Heart right ventricle (tissue), 16 donors: ENCODE measurements at places on chromosomes 16 and 17. TPM values are rescaled to one million over a fixed set of nuclear protein-coding genes. Genes with fewer than 3 reads are reported as not detected.
A peak's percentile ranks its signal among the peaks of the same experiment; 100 is the strongest.

Gene DLX3
- 0.23 TPM for total RNA-seq

GRCh38 chr17:78781893-78782304 lies at the start of gene CYTH1:
Gene CYTH1 (minus strand): TSS chr17:78782273. CDS start chr17:78782223, 50 bp downstream.
- no peak for DNase-seq

DNA sequence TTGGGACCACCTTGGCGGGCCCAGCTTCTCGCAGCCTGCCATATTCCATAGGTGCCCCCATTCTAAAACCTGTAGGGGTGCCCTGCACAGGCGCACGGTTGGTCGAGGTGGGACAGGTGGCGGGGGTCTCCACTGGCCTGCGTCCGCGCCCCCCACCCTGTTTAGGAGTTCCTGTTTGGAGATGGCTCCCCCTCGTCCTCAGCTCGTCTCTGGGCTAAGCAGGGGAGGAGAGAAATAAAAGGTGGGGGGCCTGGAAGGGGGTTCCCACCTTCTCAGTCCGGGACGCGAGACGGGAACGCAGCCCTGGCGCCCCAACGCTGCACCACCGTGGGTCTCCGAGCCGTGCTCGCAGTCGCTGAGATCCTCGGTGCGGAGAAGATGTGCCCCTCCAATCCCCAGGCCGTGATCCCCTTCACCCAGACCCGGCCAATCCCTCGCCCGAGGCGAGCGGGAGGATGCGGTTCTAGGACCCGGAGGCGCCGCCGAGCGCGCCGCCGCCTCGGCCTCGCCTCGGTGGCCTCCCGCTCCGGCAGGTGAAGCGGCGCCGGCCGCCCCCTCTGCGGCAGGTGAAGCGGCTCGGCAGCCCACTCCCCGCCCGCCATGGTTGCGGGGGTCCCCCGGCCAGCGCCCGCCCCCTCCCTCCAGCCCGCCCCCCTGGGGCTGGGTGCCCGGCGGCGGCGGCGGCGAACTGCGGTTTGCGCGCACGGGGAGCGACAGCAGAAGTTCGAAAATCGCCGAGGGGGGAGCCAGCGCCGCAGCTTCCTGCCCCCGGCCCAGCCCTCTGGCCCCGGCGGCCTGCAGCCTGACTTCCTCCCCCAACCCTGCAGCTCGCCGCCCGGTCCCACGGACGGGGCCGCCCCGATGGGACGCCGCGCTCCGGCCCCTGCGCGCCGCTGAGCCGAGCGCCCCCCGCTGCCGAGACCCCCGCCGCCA lies at the start of gene FMNL1:
Gene FMNL1 (plus strand): TSS at position 805 of the 933 bp plus-strand sequence. CDS start 240 bp downstream, outside the sequence.
- peak; percentile 73 for DNase-seq

Gene CHST4
- total RNA-seq = not detected

Gene NOS2
- 0.23 TPM for total RNA-seq

DNA sequence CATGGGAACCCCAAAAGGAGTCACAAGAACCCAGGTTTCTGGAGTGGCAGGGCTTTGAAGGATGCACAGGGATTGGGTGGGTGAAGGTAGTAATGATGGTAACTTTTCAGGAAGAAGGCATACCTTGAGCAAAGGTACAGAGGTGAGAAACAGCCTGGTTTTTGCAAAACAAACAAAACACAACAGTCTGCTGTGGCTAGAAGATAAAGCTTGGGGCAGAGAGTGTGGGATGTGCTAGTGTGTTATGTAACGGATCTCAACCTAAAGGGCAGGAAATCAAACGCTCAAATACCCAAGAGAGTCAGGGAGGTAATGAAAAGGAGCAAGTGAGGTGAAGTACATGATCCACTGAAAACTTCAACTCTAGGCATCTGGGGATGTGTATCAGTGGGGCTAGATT lies 4.6 kb downstream of the PTGES3L start:
- no peak for DNase-seq

Gene PLD2
- total RNA-seq = 13.1 TPM

DNA sequence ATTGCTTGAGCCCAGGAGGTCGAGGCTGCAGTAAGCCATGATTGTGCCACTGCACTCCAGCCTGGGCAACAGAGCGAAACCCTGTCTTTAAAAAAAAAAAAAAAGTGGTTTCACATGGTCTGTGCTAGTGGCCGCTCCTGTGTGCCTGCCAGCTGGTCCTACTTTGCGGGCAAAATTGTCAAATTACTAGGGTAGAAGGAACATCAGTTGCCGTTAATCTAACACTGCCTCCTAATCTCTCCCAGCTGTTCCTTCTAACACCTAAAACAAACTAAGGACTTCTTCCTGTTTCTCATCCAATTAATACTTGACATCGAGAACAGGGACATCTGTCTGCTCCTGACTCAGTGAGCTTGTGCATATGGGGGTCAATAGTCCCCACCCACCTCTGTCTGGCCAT lies 23.9 kb downstream of the TMEM11 start:
- no peak for DNase-seq

DNA sequence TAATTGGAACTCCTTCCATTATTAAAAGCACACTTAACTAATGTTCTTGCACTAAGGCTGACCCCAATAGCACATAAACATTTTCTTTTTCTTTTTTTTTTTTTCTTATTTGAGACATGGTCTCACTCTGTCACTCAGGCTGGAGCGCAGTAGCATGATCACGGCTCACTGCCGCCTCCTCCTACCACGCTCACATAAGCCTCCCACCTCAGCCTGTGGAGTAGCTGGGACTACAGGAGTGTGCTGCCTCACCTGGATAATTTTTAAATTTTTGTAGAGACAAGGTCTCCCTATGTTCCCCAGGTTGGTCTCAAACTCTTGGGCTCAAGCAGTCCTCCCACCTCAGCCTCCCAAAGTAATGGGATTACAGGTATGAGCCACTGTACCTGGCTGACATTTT lies 1.2 kb upstream of the ZNF652 start:
- no peak for DNase-seq

Gene NPIPA2
- 2.7 TPM for total RNA-seq

DNA sequence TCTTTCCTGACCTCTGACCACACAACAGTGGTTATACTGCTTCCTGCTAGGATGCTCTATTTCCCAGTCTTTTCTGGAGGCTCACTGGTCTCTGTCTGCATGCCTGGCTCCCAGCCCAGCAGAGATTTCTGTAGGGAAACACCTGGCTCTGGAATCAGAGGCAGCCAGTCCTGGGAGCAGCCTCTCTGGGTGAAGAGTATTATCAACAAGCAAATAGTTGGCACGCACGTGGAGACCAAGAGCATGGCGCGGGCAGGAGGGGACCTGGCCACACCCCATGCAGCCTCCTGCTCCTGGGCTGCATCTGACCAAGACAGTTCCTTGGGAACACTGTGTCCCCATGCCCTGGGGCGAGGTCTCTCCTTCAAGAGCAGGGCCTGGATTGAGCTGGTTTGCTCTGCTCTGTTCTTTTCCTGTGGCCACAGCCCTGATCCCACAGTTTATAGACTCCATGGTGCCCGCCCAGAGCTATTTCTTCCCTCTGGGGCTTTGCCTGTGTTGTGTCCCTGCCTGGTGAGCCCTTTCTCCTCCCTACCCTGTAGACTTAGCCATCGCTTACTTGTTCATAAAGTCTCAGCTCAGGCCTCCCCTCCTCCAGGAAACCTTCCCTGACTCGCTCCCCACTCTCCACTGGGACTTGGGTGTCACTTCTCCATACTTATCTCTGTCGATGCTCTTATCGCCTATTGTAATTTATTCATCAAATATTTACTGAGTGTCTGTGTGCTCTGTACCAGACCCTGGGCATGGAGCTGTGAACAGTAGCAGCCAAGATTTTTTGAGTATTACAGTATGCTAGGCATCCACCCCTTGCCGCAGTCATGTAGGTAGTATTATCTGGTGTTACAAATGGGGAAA lies 60.6 kb downstream of the SCNN1B start:
- DNase-seq = peak; percentile 27

Gene CA5A
- 0.15 TPM for total RNA-seq

- no peak for DNase-seq
Observed at GRCh38 chr16:82808036-82808435, 181.3 kb downstream of the CDH13 start.

Gene SLC16A13
- 0.70 TPM for total RNA-seq

DNA sequence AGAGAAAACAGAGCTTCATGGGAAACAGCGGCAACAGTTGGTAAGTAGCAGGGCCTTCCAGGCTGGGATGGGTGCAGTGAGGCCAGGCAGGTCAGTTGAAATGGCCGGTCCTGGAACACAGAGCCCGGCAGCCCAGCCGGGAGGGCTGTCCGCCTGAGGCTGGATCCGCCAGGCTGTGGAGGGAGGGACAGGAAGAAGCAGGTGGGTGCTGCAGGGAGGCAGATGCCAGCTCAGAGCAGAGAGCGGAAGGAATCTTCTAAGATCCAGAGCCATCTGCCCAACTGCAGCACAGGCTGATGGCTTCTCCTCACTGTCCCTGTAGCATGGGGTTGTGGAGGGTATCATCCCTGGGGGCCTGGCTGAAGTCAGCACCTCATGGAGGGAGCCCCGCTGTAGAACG lies 599 bp downstream of the RNF112 start:
- no peak for DNase-seq

DNA sequence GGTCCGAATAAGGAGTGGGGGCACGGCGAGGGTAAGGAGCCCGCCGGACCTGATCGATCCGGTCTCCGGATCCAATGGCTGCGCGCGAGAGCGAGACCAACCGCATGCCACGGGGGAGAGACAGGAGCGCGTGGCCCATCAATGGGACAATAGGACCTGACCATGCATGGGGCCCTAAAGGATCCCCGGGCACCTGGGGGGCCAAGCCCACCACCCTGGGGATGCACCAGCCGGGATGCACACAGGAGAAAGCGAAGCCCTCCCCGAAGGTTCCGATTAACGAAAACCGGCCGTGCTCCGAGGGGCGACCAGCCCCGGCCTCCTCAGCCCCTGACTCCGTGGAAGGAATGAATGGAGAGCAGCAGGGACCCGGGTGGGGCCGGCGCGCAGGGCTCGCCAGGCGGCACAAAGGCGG lies 525 bp downstream of the JPT1 start:
- DNase-seq = no peak

DNA sequence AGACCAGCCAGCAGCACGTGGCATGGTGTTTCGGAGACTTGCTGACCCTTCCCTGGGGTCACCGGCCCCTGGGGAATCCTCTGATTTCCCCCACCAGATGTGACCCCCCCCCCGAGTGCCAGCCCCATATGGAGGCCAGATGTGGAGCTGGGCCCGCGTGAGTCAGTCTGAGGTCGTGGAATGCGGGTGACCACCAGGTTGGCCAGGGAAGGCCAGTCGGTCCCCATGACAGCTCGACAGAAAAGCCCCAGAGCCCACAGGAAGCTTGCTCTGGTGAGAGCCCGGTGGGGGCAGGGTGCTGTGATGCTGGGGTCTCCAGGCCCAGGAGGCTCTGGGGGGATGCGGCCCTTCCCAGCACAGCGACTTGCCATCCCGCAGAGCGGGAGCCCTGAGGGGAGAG lies 209.0 kb downstream of the NTN1 start:
- DNase-seq = no peak

- no peak for DNase-seq
Observed at GRCh38 chr16:77987810-77988209, 34.5 kb upstream of the CLEC3A start.

DNA sequence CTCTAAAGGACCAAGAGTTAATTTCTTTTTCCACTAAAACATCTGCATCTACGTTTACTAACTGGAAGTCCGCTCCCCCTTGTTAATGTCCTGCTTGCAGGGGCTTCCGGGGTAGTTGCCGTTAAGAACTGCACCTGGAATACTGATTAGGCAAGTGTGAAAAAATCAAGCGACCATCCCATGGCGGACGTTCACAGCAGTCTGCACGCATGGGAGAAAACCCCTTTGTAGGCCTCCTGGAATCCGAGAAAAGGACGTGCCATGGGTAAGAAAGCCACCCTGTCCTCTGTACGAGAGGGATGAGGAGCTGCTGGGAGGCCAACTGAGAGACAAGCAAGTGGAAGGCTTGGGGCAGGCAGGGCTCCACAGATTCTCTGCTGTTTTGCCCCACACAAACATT lies 14.9 kb downstream of the SNN start:
- no peak for DNase-seq

Gene APOBR
- 0.15 TPM for total RNA-seq

DNA sequence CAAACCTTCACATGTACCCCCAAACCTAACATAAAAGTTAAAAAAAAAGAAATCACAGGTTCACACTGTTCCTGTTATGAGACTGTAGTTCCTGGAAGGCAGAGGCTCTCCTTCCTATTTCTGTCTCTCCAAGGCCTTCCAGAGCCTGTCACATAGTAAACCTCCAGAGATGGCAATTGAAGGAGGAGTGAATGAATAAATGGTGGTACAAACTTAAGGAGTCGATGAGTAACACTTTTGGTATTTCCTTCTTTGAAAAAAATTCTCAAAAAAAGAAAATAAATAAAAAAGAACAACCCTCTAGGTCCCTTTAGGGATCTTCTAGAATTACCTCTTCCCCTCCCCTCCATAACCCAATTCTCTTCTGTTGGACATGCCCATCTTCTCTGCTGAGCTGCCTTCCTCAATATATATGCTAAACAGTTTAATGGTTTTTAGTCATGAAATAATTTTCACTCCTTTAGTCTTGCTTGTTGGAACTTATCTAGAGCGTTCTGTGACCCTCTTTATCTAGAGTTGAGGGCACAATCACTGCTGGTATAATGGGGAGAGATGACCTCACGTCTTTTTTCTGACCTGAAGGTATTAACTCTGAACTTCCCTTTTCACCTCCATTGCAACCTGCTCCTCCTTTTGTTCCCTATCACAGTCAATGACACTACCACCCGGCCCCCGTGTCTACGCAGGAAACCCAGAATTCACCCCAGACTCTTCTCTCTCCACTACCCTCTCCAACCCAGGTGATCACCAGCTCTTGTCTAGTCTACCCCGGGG lies 1.7 kb upstream of the TAF15 start:
- no peak for DNase-seq

Gene SPN
- 12.6 TPM for total RNA-seq

Gene SYNGR3
- total RNA-seq = not detected

DNA sequence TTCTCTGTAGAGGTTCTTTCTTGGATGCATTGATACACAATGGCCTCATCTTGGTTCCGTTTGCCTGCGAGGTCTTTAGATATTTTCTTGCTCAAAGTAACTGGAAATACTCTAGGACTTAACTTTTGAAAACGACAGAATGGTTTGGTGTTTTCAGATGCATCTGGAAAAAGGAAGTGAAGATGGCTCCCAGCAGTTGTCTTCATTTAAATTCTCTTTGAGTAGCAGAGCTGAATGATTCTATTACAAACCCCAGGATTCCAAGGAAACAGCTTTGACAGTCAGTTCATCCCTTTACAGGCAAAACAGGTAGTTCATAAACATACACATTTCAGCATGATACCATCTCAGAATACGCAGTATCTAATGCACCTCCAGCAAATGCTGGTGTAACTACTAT lies 54.8 kb downstream of the PSMD12 start:
- DNase-seq = no peak

Gene CDRT15L2
- total RNA-seq = not detected

Gene MYO15A
- total RNA-seq = 0.27 TPM

Gene TMC5
- total RNA-seq = not detected
